Endodermal cell (in vitro differentiated cells): ENCODE measurements at places on chromosomes 7 and 10. TPM values are rescaled to one million over a fixed set of nuclear protein-coding genes. Genes with fewer than 3 reads are reported as not detected.
A peak's percentile ranks its signal among the peaks of the same experiment; 100 is the strongest.

The GIMAP4 gene
- not detected in 3 replicates for total RNA-seq

The C7orf57 gene
- 0.54 and 0.57 TPM in 2 replicates for total RNA-seq

The C7orf33 gene
- not detected in 3 replicates for total RNA-seq

The NYAP1 gene
- total RNA-seq = 7.6 to 22.8 TPM (median 7.9 TPM) in 3 replicates

The ADAM12 gene
- 0.52 TPM in 1 of 3 replicates, not detected in the others for total RNA-seq

The PCLO gene
- total RNA-seq = 2.8 and 3.2 TPM in 2 replicates

The CASTOR2 gene
- 71.2 to 110 TPM (median 96.5 TPM) in 3 replicates for total RNA-seq

The AKR1C4 gene
- total RNA-seq = not detected in 3 replicates

The PRPS1L1 gene
- not detected in 3 replicates for total RNA-seq

The MAGI2 gene
- total RNA-seq = 10.3 to 28.8 TPM (median 10.6 TPM) in 3 replicates

The LMOD2 gene
- total RNA-seq = not detected in 2 replicates

The MKX gene
- 0.20 and 0.55 TPM in 2 replicates for total RNA-seq

The ZP3 gene
- 1.7 to 3.5 TPM (median 2.3 TPM) in 3 replicates for total RNA-seq

The STOX1 gene
- 5.2 and 5.4 TPM in 2 replicates for total RNA-seq

DNA sequence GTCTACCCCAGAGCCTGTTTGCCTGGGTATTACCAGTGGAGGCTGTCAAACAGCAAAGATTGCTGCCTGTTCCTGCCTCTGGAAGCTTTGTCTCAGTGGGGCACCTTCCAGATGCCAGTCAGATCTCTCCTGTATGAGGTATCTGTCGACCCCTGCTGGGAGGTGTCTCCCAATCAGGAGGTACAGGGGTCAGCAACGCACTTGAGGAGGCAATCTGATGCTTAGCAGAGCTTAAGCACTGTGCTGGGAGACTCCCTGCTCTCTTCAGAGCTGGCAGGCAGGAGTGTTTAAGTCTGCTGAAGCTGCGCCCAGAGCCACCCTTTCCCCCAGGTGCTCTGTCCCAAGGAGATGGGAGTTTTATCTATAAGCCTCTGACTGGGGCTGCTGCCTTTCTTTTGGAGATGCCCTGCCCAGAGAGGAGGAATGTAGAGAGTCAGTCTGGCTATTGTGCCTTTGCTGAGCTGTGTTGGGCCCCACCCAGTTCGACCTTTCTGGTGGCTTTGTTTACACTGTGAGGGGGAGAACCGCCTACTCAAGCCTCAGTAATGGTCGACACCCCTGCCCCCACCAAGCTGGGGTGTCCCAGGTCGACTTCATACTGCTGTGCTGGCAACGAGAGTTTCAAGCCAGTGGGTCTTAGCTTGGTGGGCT lies 62.2 kb downstream of the PPP1R9A start:
- peak; percentile 72 for DNase-seq
- H3K4me3 ChIP-seq = no peak overlapping the region
- no peak overlapping the region for H3K27ac ChIP-seq
- H3K4me1 ChIP-seq = peaks cover 7% of the 10 kb centered on the region
- H3K36me3 ChIP-seq = no peaks in the 10 kb centered on the region

- no peaks in the 10 kb centered on the region for H3K36me3 ChIP-seq
- no peak overlapping the region for H3K4me3 ChIP-seq
- H3K4me1 ChIP-seq = no peaks in the 10 kb centered on the region
- no peak overlapping the region for H3K27ac ChIP-seq
These were observed 240.2 kb upstream of the CNTNAP2 start for GRCh38 chr7:145876376-145876775.

DNA sequence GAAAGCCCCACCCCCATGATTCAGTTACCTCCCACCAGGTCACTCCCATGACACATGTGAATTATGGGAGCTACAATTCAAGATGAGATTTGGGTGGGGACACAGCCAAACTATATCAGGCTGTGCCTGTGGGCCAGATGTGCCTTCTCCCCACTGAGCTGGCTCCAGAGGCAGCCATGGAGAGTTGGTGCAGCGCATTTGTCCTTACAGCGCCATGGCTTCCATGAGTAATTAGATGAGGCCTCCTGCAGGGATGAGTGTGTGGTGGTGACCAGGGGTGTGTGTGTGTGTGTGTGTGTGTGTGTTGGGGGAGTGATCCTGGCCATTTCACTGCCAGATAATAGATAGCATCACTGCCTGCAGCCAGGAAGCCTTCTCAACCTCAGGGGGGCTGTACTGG lies 94.6 kb downstream of the FANK1 start:
- H3K27ac ChIP-seq = no peak overlapping the region
- no peak overlapping the region for H3K4me3 ChIP-seq
- H3K4me1 ChIP-seq = peaks cover 2% of the 10 kb centered on the region

DNA sequence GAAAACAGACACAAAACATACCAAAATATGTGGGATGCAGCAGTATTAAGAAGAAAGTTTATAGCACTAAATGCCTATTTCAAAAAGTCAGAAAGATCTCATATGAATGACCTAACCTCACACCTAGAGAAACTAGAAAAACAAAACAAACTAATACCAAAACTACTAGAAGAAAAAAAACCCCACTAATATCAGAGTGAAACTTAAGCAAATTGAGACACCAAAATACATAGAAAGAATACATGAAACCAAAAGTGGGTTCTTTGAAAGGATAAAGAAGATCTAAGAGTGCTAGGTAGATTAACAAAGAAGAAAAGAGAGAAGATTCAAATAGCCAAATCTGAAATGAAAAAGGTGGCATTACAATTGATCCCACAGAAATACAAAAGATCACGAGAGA lies 494.1 kb downstream of the SH2D4B start:
- no peaks in the 10 kb centered on the region for H3K4me1 ChIP-seq
- no peaks in the 10 kb centered on the region for H3K27me3 ChIP-seq
- no peak overlapping the region for H3K4me3 ChIP-seq
- H3K27ac ChIP-seq = no peak overlapping the region
- DNase-seq = no peak

GRCh38 chr10:3787016-3787400 lies 2.0 kb upstream of the KLF6 start:
- H3K27ac ChIP-seq = no peak overlapping the region
- H3K27me3 ChIP-seq = no peaks in the 10 kb centered on the region
- H3K36me3 ChIP-seq = peaks cover 18% of the 10 kb centered on the region
- H3K4me1 ChIP-seq = no peaks in the 10 kb centered on the region

GRCh38 chr7:90723866-90724265 lies 127.7 kb downstream of the CDK14 start:
- DNase-seq = no peak
- no peaks in the 10 kb centered on the region for H3K27me3 ChIP-seq
- no peaks in the 10 kb centered on the region for H3K4me1 ChIP-seq
- H3K36me3 ChIP-seq = no peaks in the 10 kb centered on the region
- no peak overlapping the region for H3K4me3 ChIP-seq

DNA sequence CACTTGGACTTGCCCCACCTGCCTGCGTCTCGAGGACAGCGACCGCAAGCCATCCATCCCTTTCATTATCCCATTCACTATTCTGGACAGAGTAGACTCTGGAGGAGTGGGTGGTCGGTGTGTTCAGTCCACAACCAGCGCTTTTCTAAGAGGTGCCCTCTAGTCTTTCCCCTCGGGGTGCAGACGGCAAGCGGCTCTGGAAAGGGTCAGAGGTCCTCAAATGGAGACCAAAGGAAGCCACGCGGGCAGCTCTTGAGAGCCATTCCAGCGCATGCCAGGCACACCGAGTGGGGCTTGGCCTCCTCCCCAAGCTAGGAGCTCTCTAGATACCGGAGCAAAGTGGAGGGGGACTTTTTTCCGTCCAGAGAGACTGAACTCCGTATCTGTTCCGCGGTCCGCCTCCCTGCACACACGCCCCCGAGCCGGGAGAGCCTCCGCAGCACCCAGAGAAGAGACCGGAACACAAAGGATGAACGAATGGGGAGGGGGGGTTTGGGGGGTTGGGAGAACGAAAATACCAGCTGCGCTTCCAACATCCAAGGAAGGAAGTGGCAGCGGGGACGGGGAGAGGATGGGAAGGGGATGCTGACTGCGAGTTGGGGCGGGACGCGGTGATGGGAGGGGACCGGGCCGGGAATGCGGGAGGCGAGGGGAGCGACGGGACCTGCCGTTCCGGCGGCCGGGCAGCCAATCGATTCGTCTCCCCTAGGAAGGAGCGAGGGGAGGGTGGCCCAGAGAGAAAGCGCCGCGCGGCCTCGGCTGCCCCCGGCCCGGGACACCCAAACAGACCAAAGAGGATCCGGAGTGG lies 515 bp downstream of the GSDME start:
- H3K27me3 ChIP-seq = peaks cover 55% of the 10 kb centered on the region
- no peaks in the 10 kb centered on the region for H3K36me3 ChIP-seq
- no peaks in the 10 kb centered on the region for H3K4me1 ChIP-seq
- DNase-seq = peak; percentile 73
- H3K27ac ChIP-seq = no peak overlapping the region

- no peak for DNase-seq
- H3K4me1 ChIP-seq = no peaks in the 10 kb centered on the region
- H3K4me3 ChIP-seq = no peak overlapping the region
- no peaks in the 10 kb centered on the region for H3K27me3 ChIP-seq
- no peaks in the 10 kb centered on the region for H3K36me3 ChIP-seq
- H3K27ac ChIP-seq = no peak overlapping the region
These were observed 49.8 kb downstream of the CARD11 start for GRCh38 chr7:2993868-2994267.

DNA sequence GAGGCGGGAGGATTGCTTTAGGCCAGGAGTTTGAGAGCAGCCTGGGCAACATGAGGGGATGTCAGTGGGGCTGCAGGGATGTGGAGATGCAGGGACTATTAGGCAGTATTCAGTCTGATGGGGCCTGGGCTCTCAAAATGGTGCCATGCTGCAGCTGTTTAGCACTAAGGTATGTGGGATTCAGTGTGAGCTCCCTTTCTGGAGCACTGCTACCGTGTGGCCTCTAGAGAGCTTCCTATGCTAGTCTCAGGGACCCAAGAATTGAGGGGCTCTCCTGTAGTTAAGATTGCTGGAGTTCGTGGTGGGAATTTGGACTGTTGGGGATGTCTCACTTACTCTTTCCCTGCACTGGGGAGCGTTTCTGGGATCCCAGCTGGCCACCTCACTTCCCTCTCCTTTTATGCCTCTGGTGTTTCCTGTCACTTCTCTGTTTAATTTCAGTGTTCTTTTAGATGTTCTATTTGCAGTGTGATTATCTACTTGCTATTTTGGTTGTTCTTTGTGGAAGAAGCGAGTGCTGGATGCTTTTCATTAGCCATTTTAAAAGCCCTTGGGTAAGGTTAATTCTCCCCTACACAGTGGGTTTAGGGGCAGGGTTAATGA lies 23.4 kb downstream of the LSMEM1 start:
- no peaks in the 10 kb centered on the region for H3K27me3 ChIP-seq
- H3K4me3 ChIP-seq = no peak overlapping the region
- H3K4me1 ChIP-seq = no peaks in the 10 kb centered on the region

DNA sequence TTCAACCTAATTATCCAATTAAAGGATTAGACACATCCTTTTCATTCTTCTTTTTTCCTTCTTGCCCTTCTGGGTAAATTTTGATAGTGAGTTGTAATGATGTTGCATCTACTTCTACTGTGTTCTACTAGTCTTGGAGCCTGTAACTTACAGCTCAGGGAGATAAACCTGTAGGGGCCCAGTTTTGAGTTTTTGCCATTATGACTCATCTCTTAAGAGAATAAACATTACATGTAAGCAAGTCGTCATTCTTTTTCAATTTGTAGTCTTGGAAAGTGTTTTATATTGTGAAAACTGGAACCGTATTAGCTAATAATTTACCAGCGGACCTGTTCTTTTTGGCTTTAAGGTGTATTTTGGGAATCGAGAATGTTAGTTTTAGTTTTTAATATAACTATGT lies 89.7 kb upstream of the RPA3 start:
- H3K4me3 ChIP-seq = no peak overlapping the region
- H3K36me3 ChIP-seq = no peaks in the 10 kb centered on the region
- H3K27me3 ChIP-seq = no peaks in the 10 kb centered on the region
- H3K4me1 ChIP-seq = peaks cover 5% of the 10 kb centered on the region
- H3K27ac ChIP-seq = no peak overlapping the region
- no peak for DNase-seq

- peaks cover 9% of the 10 kb centered on the region for H3K27me3 ChIP-seq
- no peak overlapping the region for H3K4me3 ChIP-seq
- H3K27ac ChIP-seq = peak overlapping the region; percentile 66
- no peaks in the 10 kb centered on the region for H3K36me3 ChIP-seq
- DNase-seq = peak; percentile 87
These were observed 368.1 kb downstream of the RPS24 start for GRCh38 chr10:78401624-78402367.

DNA sequence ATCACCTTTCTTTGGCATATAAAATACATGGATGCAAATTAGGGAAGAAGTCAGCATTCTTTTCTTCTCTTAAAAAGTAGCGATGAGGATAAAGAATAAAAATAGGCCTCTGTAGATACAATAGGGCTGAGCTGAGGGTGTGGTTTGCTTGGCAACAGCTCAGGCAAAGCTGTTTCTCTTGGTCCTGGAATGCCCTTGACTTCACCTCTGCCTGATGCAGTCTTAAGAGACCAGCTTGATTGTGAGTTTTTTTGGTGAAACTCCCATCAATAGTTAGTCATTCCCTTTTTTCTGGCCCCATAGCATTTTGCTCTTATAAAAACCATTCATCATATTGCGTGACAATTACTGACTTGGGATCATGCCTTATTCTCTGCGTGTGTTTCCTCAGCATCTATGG lies 42.1 kb upstream of the MKLN1 start:
- no peak overlapping the region for H3K4me3 ChIP-seq
- DNase-seq = no peak
- H3K36me3 ChIP-seq = no peaks in the 10 kb centered on the region
- H3K27ac ChIP-seq = no peak overlapping the region
- no peaks in the 10 kb centered on the region for H3K4me1 ChIP-seq

GRCh38 chr7:125563557-125563956 lies 633.9 kb upstream of the POT1 start:
- no peak overlapping the region for H3K4me3 ChIP-seq
- no peak overlapping the region for H3K27ac ChIP-seq
- H3K4me1 ChIP-seq = no peaks in the 10 kb centered on the region

DNA sequence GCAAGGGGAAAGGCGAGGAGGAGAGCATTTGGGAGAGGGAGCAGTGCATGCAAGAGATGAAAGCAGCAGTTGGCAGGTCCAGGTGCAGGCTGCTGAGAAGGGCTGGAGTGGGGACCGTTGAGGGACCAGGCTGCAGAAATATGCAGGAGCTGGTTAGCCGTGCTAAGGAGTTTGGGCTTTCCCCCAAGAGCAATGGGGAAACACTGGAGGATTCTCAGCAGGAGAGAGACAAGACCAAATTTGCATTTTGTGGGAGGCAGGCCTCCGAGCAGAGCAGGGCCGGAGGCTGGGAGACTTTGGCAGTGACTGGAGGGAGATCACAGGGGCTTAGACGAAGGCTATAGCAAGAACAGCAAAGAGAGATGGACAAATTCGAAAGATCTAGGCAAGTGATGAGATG lies 11.8 kb downstream of the BTBD16 start:
- no peak overlapping the region for H3K27ac ChIP-seq
- no peaks in the 10 kb centered on the region for H3K36me3 ChIP-seq
- no peak overlapping the region for H3K4me3 ChIP-seq
- no peaks in the 10 kb centered on the region for H3K27me3 ChIP-seq
- DNase-seq = peak; percentile 67

- H3K27me3 ChIP-seq = no peaks in the 10 kb centered on the region
- no peaks in the 10 kb centered on the region for H3K4me1 ChIP-seq
- no peak overlapping the region for H3K4me3 ChIP-seq
These were observed 186.4 kb downstream of the FAM107B start for GRCh38 chr10:14588084-14588937.

- no peaks in the 10 kb centered on the region for H3K4me1 ChIP-seq
- H3K4me3 ChIP-seq = no peak overlapping the region
- no peaks in the 10 kb centered on the region for H3K36me3 ChIP-seq
- no peak overlapping the region for H3K27ac ChIP-seq
These were observed 393.3 kb upstream of the AUTS2 start for GRCh38 chr7:69204943-69205342.

GRCh38 chr7:34036051-34036920 lies 130.9 kb downstream of the BMPER start:
- peaks cover 5% of the 10 kb centered on the region for H3K4me1 ChIP-seq
- H3K36me3 ChIP-seq = no peaks in the 10 kb centered on the region
- no peaks in the 10 kb centered on the region for H3K27me3 ChIP-seq
- peak; percentile 69 for DNase-seq
- H3K4me3 ChIP-seq = peak overlapping the region; percentile 42
